ENCODE measurements at places on chromosomes 16 and 17.
A peak's percentile ranks its signal among the peaks of the same experiment; 100 is the strongest.

DNA sequence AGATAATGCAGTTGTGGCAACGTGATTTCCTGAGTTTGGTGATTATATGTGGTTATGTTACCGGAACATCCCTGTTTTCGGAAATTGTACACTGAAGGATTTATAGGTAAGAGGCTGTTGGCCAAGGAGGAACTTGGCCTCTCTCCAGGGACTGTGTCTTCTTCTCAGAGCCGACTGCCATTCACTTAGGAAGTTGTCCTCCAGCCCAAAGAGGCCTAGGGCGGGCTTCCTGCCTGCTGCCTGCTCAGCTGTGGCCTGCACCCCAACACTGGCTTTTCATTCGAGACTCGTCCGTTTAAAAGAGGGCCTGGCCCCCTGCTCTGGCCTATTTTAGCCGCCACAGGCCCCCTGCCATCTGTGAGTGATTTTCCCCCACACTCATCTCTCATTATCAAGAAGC lies 64.3 kb downstream of the ZDHHC7 start:
- DNase-seq = no peak

GRCh38 chr16:57959121-57959520 lies 11.8 kb downstream of the CNGB1 start:
- DNase-seq = no peak

DNA sequence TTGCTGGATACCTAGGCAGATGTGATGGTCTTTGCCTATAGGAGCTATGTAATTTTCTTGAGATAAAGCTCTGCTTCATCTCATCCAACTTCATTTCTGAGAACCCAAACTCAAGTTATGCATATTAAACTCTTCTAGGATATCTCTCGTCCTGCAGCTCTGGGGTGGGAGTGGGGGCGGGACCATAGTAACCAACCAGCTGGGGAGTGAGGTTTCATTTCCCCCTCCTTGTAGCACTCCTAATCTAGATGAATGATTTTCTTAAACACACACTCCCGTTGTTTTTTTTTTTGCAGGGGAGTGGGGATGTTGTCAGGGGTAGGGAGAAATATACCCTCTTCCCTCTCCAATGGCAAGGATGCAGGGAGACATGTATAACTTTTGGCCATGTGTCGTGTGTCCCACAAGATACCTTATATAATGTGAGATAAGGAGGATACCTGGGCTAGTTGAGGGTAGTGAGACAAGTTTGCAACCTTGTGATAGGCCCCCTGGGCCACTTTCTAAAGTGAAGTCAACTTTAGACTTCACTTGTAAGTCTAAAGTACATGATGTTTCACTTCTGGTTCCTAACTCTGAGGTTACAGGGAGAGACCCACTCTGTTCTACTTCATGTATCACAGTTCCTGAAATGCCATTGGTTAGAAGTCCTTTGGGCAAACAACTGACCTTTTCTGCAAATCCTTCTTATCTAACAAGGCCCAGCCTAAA lies 10.5 kb upstream of the HEATR6 start:
- no peak for DNase-seq

GRCh38 chr16:55041540-55042234 lies 111.0 kb downstream of the IRX5 start:
- no peak for DNase-seq

DNA sequence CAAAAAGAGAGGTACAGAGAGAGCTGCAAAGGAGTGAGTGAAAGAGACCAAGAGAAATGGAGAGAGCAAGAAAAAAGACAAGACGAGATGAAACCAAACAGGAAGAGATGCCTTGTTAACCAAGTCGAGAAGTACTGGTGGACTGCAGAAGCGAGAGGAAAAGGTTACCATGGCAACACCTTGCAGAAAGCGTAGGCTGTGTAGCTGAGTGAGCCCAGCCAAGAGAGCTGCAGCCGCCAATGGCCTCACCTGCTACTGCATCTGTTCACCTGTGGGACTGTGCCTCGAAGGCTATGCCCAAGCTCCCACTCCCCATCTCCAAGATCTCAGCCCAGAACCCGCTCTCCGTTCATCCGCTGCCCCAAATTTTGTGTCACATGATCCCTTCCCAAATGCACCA lies 161.3 kb downstream of the SLC39A11 start:
- DNase-seq = no peak

DNA sequence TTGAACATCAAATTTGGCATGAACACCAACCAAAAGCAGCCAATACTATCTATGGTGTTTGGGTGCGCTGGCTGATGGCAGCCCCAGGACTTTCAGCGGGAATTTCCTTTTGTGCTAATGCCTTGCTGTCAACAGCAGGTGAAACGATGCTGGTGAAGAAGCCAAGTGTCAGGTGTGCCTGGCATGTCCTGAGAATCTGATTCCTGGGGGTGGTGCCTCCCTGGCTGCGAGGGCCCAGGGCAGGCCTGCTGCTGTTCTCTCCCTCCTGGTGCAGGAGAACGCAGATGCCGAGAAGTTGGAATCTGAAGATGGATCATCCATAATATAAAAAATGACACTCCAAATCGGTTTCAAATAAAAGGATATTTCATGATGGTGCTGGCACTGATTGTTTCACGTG lies 62.0 kb upstream of the DNAJA2 start:
- DNase-seq = no peak

- DNase-seq = peak; percentile 27
These were observed 75.0 kb downstream of the SPAG9 start for GRCh38 chr17:51045621-51046020.

DNA sequence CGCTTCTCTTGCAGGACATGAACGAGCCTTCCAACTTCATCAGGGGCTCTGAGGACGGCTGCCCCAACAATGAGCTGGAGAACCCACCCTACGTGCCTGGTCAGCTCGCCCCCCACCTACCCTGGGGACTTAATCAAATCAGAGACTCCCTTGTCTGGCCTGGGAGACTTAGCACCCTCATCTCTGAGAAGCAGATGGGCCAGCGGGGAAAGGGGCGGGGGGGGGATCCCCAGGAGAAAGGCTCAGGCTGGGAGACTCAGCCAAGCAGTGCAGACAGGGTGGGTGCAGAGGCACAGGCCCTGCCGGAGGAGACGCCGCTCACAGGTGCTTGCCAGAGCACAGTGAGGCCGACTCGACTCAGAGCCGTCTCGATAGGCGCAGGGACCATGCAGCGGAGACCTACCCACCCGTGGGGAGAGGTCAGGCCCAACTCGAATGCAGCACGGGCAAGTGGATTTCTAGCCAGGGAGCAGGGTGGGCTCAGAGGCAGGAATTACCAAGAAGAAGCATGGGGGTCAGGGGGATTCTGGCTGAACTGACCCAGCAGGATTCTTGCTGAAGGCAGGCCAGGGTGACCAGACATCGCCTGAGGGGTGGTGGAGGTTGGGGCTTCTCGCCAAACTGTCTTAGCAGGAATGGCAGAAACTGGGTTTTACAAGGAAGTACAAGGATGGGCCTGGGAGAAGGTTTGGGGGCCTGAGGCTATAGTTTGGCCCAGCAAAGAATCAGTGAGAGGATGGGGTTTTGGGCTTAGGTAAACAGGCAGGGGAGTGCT lies 9.7 kb downstream of the GAA start:
- no peak for DNase-seq

GRCh38 chr17:36829676-36830075 lies 107.6 kb upstream of the LHX1 start:
- DNase-seq = no peak

- no peak for DNase-seq
These were observed 901 bp downstream of the CHTF18 start for GRCh38 chr16:789191-789850.

DNA sequence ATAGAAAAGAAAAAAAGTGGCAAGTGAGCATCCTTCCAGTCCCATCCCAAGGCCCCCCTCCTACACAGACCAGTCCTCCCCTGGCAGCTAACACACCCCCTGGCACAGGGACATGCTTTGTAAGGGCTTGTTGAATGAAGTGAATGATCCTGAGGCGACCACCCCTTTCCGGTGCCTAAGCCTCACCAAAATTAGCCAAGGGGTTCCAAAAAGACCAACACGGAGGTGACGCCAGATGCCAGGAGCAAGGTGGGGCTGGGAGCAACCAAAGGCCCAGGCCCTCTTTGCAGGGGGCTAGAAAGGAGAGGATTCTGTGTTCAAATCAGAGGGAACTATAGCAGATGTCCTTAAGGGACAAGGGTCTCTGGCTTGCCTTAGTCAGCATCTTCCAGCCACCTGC lies 5.5 kb downstream of the KRT35 start:
- DNase-seq = no peak

- DNase-seq = no peak
These were observed 11.6 kb downstream of the ZNF423 start for GRCh38 chr16:49844359-49844758.

GRCh38 chr16:66515596-66516508 lies 34.1 kb downstream of the TK2 start:
- peak; percentile 66 for DNase-seq

- DNase-seq = no peak
These were observed 39.3 kb downstream of the LITAFD start for GRCh38 chr16:8921347-8921984.

GRCh38 chr16:62516001-62516400 lies 479.8 kb upstream of the CDH8 start:
- no peak for DNase-seq

- no peak for DNase-seq
These were observed 21.2 kb upstream of the ENGASE start for GRCh38 chr17:79053251-79053925.

DNA sequence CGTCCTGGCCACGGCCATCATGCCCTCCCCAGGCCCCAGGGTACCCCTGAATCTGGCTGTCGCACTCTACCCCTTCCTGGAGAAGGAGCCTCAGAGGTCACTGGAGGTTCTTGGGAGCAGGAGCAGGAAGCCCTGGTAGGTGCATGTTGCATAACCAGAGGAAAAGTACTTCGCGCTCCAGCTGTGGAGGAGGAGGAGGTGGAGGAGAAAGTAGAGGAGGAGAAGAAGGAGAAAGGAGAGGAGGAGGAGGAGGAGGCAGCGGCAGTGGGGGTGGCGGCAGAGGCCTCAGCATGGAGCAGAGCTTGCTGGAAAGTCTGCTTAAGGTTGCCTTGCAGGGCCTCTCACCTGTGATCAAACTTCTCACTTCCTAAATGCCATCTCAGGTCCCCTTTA lies 61.8 kb downstream of the BAIAP2 start:
- no peak for DNase-seq

DNA sequence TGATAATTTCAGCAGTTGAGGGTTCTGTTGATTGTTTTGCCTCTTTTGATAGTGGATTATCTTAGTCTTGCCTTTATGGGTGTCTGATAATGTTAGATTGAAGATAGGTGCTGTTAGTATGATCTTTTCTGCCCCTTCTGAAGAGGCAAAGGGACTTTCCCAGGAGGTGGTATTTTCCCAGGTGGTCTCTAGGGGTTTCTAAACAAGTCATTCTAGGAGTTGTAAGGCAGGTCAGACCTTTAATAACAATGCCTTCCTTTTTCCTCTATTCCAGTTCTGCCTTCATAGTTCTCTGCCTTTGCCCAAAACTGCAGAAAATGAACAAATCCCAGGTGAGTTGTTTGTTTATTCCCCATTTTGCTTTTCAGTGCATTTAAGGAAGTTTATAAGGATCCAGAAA lies 4.3 kb downstream of the ZFP1 start:
- DNase-seq = no peak

DNA sequence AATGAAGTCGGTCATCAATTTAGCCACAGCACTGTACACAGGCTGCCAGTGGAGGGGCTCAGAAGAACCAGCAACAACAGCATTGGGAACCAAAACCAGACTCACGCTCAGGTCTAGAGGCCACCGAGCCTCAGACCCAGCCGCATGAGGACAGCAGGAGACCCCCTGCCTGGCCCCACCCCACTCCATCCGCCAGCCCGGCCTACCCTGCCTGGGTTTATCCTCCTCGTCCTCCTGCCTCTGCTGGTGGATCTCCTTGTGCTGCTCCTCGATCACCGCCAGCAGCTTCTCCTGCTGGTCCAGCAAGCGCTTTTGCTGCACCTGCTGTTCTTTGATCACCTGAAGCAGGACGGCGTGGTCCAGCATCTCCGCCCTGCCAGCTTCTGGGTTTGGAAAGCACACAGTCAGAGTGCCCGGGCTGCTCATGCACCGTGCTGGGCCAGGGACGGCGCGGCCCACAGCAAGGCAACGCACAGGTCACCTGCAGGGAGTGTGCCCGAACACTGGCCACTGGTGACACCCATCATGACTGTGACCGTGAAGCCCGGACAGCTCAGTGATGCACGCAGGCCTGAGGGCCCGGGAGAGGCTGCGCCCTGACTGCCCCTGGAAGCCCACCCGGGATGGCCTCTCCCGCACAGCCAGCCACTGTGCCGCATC lies 7.7 kb downstream of the NDUFAF8 start:
- DNase-seq = no peak

GRCh38 chr16:7716660-7717550 lies 384.3 kb downstream of the RBFOX1 start:
- DNase-seq = no peak

GRCh38 chr16:66207139-66207882 lies 159.2 kb upstream of the CDH5 start:
- DNase-seq = no peak

- DNase-seq = no peak
These were observed 2.1 kb downstream of the TEPSIN start for GRCh38 chr17:81236784-81237183.

DNA sequence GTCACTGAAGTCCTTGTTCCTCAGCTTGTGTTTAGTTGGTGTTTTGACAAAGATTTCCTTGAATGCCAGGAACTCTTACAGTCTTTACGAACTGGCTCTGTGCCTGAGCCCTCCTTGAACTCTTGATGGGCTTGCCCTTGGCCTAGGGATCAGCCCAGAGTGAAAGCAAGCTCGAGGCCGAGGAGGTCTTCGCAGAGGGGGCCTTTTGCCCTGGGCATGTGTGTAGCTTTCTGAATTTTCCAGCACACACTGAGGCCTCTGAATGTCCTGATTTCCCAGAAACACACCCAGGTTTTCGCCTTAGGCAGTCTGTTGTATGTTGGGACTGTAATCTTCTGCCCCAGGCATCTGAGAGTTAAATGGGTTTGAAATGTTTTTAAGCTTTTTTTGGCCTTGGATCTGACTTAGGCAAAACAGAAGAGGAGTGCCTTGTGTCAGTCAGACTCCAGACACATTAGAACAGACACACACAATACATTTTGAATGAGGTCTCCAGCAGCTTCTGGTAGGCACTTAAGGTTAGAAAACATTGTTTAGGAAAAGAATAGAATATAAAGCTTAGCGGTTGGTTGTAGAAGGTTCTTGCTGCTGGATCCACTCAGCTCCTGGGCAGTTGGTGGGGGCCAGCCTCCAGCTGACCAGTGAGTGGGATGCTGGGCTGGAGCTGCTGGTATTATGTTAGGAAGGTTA lies 17.1 kb downstream of the FOXK2 start:
- peak; percentile 40 for DNase-seq
